ENCODE measurements at places on chromosomes 4 and X.
A peak's percentile ranks its signal among the peaks of the same experiment; 100 is the strongest.

- no peak for DNase-seq
Observed at GRCh38 chr4:99054428-99054994, 34.1 kb downstream of the ADH5 start.

- no peak for DNase-seq
Observed at GRCh38 chrX:11579636-11580600, 85.8 kb downstream of the ARHGAP6 start.

- DNase-seq, result no peak
Observed at GRCh38 chr4:112861691-112862674, 187.5 kb upstream of the ANK2 start.

- DNase-seq, result no peak
Observed at GRCh38 chr4:40548256-40548655, 81.4 kb downstream of the RBM47 start.

DNA sequence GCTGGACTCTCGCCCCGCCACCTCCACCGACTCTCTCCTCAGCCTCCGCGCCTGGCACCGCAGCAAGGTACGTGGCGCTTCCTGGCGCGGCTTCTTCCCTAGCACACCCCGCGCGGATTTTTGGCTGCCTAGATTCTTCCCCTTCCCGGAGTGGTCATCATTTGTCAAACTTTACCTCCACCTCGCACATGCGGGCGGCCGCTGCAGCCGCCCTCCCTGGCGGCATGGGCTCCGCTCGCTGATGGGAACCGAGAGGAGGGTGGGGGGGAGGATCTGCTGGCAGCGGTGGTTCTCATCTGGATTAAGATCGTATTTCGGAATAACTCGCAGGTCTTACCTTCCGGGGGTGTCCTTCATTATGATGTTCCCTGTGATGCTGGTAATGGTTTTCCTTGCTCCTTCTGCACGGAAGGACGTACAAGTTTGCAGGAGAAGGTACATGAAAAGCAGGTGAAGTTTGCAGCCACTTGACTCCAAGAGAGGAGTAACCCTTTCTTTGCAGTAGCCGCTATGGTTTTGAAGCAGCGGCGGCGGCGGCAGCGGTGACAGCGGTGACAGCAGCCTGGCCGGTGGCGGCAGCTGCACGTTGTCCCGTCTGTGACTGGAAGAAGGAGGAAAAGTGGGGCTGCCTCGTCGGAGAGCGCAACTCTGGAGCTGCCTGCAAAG lies 2183.9 kb upstream of the TENM3 start:
- peak; percentile 29 for DNase-seq

DNA sequence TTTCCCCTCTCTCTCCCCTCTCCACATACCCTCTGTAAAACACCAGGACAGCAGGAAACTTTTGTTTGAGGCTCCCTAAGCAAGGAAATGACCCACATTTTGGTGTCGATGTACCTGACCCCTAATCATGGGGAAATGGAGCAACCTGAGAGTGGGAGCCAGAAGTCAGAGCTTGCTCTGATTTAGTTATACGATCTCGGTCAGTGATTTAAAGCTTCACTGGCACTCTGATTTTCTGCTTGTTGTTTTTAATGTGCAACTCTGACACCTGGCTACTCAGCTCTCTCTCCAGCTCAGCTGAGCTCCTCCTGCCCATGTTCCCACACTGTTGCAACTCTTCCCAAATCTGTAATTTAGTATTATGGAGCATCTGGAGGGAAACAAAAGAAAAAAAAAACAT lies 408.6 kb downstream of the ADAM29 start:
- DNase-seq, result no peak

DNA sequence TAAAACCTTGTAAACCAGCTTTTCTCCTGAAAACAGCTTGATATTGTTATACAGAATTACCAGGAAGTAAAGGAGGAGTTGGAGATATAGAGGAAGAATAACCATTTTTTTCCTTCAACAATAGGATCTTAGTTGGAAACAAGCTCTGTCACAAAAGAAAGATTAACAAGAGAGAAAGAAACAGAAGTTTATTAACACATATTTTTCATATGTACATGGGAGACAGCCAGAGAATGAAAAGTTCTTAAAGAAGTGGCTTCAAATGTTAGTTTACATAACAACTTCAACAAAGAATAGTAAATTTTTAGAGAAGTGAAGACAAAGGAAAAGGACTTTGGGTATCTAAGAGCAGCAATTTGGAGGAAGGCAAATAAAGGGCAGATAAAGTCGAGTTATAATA lies 94.9 kb upstream of the ANKRD50 start:
- DNase-seq, result no peak

DNA sequence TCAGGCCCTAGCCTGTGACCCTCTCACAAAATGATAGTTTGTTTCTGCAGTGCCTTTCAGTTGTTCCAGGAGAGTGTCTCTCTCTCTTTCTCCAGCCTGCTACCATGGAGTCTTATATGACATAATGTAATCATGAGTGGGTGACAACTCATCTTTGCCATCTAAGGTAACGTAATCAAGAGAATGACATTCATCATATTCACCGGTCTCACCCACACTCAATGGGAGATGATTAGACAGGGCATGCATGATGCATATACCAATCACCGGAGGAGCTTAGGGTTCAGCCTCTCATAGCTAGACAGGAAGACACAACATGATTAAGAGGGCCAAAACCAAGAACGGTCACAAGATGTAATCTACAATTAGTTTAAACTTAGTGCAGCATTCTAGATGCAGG lies 97.1 kb upstream of the FAM9B start:
- DNase-seq, result no peak

- DNase-seq, result no peak
Observed at GRCh38 chr4:102196221-102196620, 149.1 kb downstream of the SLC39A8 start.

DNA sequence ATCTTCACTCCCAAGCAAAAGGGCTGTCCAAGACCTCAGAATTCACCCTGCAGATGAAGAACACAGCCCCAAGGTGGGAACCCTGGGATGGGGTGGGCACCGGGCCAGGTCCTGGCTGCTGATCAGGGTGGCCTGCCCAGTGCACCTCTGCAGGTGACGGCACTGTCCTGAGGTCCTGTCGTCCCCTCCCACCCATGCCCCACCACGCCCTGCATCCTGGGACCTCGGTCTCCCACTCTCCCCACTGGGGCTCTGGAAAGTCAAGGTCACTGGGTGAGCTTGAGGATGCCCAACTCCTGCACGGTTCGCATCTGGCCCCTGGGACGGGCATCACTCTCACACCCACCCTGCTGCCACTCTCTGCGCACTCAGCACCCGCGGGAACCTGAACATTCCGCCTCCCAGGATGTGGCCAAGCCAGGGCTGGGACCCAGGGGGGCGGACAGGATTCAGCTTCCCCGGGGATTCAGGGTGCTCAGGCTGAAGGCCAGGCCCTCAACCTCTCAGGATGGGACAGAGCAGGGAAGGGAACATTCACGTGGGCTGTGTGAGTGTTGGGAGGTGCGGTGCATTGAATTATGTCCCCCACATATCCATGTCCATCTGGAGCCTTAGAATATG lies 115.9 kb downstream of the CPZ start:
- DNase-seq, result no peak

Measured in RPMI8226 (cell line).